ENCODE measurements at places on chromosomes 12 and 14. TPM values are rescaled to one million over a fixed set of nuclear protein-coding genes. Genes with fewer than 3 reads are reported as not detected.

DNA sequence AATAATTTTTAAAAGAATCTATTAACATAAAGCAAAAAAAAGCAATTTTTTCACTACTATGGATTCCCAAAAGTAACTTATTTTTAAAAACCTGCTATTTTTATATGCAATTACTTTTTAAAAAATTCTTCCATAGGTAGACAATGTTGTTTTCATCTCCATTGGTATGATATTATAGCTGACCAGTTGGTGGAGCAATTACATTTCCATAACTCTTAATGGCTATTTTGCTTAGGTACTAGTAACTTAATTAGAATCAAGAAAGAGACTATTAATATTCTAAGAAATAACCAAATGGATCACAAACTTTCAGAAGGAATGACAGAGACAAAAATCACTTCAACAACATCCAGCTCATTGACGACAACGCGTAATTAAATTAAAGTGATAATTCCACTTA is 64.7 kb upstream of the PTCSC3 start:
- DNase-seq = no peak

DNA sequence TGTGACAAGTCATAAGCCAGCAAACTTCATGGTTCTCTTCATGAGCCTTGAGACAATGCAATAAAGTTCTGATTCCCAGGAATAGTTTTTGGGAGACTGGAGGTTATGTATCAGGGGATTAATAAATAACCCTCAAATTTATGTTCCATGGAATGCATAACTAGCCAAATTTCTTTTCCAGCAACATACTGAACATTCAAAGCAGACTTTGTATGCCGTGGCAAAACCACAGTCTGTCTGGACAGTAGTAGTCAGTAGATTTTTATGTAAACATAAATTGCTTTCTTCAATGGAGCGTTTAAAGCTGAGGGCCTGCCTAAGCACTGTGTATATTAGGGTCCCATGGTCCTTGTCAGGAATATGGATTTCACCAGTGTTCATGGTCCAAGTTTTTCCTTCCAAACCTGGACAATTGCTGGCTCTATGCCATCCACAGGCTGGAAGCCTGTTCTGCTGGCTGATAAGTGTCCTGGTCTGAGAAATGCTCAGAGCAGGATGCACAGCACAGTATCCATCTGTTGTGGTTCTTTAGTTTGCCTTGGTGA is 144.9 kb downstream of the SRGAP1 start:
- DNase-seq = peak; percentile 9

DNA sequence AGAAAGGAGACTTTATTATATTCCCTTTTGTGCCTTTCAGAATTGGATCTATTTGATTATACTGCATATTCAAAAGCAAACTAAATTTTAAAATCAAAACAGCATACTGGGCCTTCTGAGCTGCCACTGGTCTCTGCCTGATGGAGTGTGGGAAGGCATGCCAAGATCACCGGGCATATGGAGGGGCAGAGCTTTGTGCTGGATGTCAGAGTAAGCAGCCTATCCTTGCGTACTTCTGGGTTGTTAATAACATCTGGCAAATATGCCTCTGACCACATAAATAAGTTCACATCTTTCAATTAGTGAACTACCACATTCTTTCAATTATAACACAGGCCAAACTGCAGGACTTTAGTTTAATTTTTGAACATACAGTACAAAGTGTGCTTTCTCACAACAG is 18.3 kb downstream of the MLH3 start:
- no peak for DNase-seq

Gene METTL17
- total RNA-seq = 42.2 TPM

Gene OR6C2
- not detected for total RNA-seq

Gene SLC10A1
- total RNA-seq = not detected

Gene TMEM119
- 1.1 TPM for total RNA-seq

Gene B4GALNT1
- 36.3 TPM for total RNA-seq

Gene RCOR1
- total RNA-seq = 15.6 TPM

Gene ALG10
- total RNA-seq = 26.3 TPM
